ENCODE measurements at places on chromosomes 6 and 20. TPM values are rescaled to one million over a fixed set of nuclear protein-coding genes. Genes with fewer than 3 reads are reported as not detected.

Gene C6orf118
- polyA plus RNA-seq, result 0.35 TPM

Gene LST1
- polyA plus RNA-seq, result 0.37 TPM

Gene CALHM5
- 0.03 TPM for polyA plus RNA-seq

Gene CTAGE9
- not detected for polyA plus RNA-seq

Gene IRAK1BP1
- polyA plus RNA-seq, result 11.7 TPM

Gene MTFR2
- polyA plus RNA-seq, result 13.5 TPM

Gene TRAPPC3L
- polyA plus RNA-seq, result not detected

Gene ANKRD6
- polyA plus RNA-seq, result 2.1 TPM

Gene KHDC3L
- not detected for polyA plus RNA-seq

Gene NRSN1
- polyA plus RNA-seq, result 0.68 TPM

Gene HUS1B
- 1.3 TPM for polyA plus RNA-seq

Gene SIRPD
- not detected for polyA plus RNA-seq

Gene TMEM14C
- 232 TPM for polyA plus RNA-seq

Gene BHLHE23
- polyA plus RNA-seq, result 0.52 TPM

Gene RAD21L1
- 0.38 TPM for polyA plus RNA-seq

Gene NOX3
- polyA plus RNA-seq, result not detected

Gene POPDC3
- polyA plus RNA-seq, result 5.7 TPM

Gene CNR1
- 0.71 TPM for polyA plus RNA-seq

Gene SIRPB2
- not detected for polyA plus RNA-seq

Gene BNIP5
- polyA plus RNA-seq, result not detected

Gene SCRT2
- not detected for polyA plus RNA-seq

Gene PDYN
- polyA plus RNA-seq, result 0.21 TPM

Gene FKBP5
- polyA plus RNA-seq, result 17.7 TPM

Gene EEF1A2
- 1.3 TPM for polyA plus RNA-seq

Gene FAM83C
- polyA plus RNA-seq, result not detected

Gene SLC35D3
- polyA plus RNA-seq, result 1.0 TPM

Gene CRIP3
- 39.9 TPM for polyA plus RNA-seq

Gene PDE7B
- polyA plus RNA-seq, result not detected

Gene ALDH8A1
- polyA plus RNA-seq, result not detected

Gene RREB1
- 8.5 TPM for polyA plus RNA-seq

Gene CLVS2
- 0.14 TPM for polyA plus RNA-seq

Gene BMP7
- polyA plus RNA-seq, result 15.9 TPM

Gene GABRR1
- 0.12 TPM for polyA plus RNA-seq

Gene SLC4A11
- 10.8 TPM for polyA plus RNA-seq

Gene C20orf173
- not detected for polyA plus RNA-seq

Gene UNC5CL
- polyA plus RNA-seq, result 0.87 TPM

Gene TMEM151B
- 1.5 TPM for polyA plus RNA-seq

Gene HLA-DQA2
- not detected for polyA plus RNA-seq

Gene PACSIN1
- 4.7 TPM for polyA plus RNA-seq

Gene CALHM6
- 2.6 TPM for polyA plus RNA-seq

Gene METTL24
- not detected for polyA plus RNA-seq

Gene PLCB4
- 6.5 TPM for polyA plus RNA-seq

Gene TMEM200A
- polyA plus RNA-seq, result 7.1 TPM

Gene RNF144B
- 4.2 TPM for polyA plus RNA-seq

Gene LGSN
- not detected for polyA plus RNA-seq

Gene ARG1
- 0.18 TPM for polyA plus RNA-seq

Gene CPNE5
- 0.37 TPM for polyA plus RNA-seq

Gene LY6G6D
- polyA plus RNA-seq, result not detected

Gene GRM1
- polyA plus RNA-seq, result 0.49 TPM

Gene ZNF165
- 8.9 TPM for polyA plus RNA-seq

Gene LRRC1
- 11.3 TPM for polyA plus RNA-seq
